ENCODE measurements at places on chromosomes 2 and 18.

DNA sequence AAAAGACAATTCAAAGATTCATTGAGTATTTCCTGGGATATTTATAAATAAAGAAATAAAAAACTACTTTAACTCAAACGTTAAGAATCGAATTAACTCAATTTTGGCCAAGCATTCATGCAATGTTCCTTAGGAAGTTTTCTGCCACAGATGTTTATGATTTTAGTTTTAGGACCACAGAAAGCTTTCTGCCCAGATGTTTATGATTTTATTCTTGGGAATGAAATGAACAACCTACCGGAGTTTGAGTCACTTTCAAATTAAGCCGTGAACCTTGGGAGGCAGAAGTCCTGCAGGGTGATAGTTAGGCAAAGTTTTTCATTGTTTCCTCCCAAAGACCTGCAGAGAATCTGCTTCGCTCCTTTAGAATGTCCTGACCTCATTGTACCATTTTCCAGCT, 34.7 kb upstream of the MBP start:
- no peak for DNase-seq

- no peak for DNase-seq
These were observed 85.9 kb upstream of the RFX8 start for GRCh38 chr2:101560780-101561315.

DNA sequence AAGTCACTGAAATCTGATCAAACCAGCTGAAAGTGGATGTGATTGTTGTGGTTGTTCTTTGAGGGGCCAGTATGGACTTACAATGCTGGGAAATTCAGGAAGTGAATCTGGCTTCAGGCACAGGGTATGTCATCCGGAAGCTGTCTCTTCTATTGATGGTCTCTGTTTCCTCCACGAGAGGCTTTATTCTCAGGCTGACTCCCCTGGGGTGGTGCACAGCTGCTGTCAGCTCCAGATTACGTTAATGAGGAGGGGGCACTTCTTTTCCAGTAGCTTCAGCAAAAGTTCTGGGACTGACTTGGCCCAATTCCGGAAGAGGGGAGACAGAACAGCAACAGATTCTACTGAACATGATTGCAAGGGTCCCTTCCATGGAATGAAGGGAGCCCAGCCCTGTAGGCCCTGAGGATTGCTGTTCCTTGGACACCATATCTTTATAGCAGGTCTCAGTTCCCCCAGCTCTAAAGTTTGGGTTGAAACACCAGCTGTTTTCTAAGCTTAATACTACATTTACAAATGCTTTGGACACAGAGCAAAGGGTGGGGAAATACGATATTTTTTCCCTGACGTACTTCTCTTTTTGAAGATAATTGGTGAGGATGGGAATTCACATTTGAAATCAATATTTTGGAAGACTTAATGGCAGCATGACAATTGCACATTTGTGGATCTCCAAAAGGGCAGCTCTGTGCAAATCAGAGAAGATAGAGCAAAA, 400.9 kb downstream of the TSN start:
- no peak for DNase-seq

DNA sequence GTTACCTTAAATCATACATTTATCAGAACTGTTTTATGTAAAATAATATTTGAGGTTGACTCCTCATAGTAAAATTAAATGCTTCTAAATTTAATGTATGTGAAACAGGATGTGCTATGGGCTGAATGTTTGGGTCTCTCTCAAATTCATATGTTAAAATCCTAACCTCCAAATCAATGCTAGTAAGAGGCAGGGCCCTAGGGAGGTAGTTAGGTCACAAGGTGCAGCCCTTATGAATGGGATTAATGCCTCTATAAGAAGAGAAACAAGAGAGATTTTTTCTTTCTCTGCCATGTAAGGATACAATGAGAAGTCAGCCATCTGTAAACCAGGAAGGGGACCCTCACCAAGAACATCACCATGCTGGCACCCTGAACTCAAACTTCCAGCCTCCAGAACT, 67.2 kb upstream of the ETAA1 start:
- no peak for DNase-seq

GRCh38 chr2:148746973-148747372, 102.4 kb downstream of the EPC2 start:
- no peak for DNase-seq

DNA sequence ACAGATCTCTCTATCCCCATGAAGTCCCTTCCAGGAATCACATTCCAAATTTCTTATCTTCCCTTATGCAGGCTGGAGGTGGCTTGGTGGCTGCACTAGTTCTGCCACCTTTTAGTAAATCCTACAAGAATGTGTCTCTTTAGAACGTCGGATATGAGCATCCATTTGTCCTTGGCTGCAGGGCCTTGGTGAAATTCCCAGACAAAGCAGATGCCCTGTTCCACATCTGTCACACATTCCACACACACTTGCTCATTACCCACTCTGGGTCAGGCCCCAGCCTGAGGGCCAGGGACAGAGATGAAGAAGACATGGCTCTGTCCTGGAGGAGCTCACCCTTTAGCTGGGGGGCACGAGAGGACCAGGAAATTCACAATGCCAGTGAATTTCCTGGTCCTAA, 31.2 kb upstream of the GPR17 start:
- no peak for DNase-seq

GRCh38 chr2:45443012-45443411, 168.1 kb downstream of the SRBD1 start:
- DNase-seq = no peak

- no peak for DNase-seq
These were observed 9.4 kb upstream of the CRYBA2 start for GRCh38 chr2:219002395-219003266.

GRCh38 chr2:50290718-50291117, 741.2 kb downstream of the NRXN1 start:
- no peak for DNase-seq

DNA sequence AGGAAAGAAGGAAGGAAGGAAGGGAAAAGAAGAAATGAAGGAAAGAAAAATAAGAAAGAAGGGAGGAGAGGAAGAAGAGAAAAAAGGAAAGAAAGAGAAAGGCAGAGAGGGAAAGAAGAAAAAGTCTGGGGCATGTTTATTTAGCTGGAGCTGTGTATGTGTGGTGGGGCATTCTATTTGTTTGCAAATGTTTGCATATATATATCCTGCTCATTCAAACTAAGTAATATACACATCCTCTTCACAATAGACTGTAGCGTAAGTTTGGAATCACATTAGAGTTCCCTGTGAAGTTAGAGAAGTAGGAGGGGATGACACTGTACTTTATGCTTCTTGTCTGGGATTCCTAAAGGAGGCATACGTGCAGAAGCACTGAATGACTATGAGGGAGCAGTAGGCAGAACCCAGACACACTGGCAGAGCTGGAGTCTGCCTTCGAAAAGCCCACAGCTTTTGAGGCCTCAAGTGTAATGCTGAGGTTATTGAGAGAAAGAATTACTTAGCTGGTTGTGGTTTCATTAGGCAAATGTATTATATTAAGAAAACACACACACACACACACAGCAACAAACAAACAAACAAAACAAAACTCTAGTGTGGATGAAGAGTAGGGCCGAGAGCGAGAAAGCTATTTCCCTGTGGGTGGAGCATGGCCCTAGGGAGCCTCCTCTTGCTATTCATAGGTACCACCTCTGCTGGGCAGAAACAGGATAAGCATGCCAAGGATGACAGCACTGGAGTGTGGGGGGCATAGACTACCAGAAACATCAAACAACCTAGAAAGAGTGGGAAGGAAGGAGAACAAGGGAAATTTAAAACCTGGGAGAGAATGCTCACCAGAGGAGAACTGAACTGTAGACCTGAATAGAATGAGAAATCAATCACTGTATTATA, 905.1 kb upstream of the NXPH2 start:
- DNase-seq = no peak

DNA sequence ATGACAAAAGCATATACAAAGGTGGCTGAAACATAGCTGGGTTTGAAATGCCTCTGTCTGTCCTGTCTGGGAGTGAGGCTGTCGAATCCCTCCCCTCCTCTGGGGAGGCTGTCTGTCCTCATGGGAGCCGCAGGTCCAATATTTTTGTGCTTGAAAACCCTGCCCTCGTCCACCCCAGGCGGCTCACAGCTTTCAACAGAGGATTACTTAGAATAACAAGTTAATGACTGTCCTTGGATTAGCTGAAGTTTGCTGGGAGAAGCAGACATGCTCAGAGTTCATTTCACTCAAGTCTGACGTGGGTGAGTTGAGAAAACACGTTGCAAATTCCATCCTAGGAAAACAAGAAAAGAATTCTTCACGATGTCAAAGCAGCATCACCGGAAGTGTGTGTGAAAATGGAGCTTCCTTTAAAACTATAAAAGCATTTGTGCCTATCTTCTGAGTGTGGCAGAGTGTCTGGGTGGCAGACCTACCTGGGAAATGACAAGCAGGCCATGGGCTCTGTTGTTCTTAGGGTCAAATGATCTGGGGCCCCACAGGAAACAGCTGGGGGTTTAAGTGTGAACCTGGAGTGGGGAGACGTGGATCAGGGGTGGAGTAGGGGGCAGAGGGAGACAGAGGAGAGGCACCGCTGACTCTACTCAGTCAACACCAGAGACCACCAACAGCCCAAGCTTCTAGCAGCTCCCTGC, 77.1 kb downstream of the DDX1 start:
- no peak for DNase-seq

GRCh38 chr2:37619959-37620300, 51.5 kb downstream of the CDC42EP3 start:
- DNase-seq = no peak

- DNase-seq = no peak
These were observed 37.5 kb downstream of the EIPR1 start for GRCh38 chr2:3340144-3340543.

DNA sequence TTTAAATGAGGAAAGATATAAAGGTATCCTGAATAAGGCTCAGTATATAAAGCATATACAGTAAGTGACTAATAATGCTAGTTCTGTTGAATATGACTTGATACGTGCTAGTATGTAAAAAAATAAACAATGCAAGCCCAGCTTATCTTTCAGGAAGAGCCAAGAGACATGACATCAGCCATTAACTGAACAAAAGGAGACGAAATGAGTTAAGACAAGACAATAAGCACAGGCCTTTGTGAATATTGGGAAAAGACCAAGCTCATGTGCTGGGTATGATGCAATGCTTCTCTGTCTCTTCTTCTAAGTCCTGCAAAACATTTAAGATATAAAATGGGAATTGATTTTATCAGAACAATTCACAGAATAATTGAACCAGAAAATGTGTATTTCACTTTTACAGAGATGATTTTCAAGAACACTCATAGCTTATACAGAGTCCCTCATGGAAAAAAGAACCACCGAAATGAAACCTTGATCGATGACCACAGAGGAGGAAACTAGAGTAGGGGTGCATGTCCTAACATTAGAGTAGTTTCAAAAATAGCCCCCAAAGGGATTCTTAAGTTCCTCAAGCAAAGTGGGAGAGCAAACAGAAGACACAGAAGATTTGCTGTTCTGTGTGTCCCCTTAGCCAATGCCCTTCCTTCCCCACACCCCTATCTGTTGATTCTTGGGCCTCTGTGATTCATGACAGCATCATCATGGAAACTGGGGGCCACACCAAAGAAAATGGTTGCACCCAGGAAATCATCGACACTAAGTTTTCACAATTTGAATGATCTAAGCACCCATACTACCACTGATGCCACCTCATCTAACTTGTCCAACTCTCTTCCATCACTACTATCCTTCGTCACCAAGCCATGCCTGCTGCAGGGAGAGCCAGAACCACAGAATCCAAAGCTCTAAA, 68.0 kb upstream of the CRIM1 start:
- DNase-seq = peak; percentile 27

- no peak for DNase-seq
These were observed 29.0 kb downstream of the ZC3H6 start for GRCh38 chr2:112304298-112304941.

DNA sequence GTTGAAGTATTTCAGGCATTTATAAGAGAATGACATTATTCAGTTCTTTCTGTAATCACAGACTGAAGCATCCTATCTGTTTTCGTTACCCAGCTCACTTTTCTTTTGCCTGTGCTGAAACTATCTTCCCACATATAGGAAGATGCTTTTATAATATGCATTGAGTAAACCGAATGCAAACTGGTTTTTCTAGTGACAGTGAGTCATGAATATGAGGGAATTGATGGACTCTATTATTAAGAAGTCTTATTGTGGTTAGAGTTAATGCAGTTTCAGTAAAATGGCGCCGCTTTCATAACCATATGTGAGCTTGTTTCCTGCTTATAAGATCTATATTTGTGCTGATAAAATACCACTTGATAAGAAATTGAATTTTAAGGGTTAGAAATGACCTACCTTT, 59.2 kb downstream of the ACVR2A start:
- no peak for DNase-seq

- no peak for DNase-seq
These were observed 79.7 kb downstream of the AGAP1 start for GRCh38 chr2:235573331-235574221.

- no peak for DNase-seq
These were observed 103.1 kb downstream of the SH3BP4 start for GRCh38 chr2:235054919-235055318.

- DNase-seq = no peak
These were observed 7.7 kb upstream of the RHOB start for GRCh38 chr2:20439193-20439475.

DNA sequence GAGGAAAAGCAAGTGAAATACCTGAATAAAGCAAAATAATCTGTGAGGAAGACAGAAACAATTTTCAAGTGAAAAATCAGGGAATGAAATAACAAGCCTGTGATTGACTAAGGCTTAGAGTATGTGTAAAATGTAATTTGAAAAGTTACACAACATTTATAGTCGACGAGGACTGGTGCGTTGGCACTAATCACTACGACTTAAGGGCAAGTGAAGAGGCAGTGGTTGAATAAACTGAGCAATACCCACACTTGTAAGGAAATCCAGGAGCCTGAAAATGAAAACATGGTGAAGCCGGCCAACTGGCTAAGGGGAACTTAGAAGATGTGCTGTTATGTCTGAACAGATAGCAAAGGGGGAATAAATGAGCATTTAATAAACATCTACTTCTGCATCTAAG, 13.4 kb downstream of the DOK1 start:
- no peak for DNase-seq

DNA sequence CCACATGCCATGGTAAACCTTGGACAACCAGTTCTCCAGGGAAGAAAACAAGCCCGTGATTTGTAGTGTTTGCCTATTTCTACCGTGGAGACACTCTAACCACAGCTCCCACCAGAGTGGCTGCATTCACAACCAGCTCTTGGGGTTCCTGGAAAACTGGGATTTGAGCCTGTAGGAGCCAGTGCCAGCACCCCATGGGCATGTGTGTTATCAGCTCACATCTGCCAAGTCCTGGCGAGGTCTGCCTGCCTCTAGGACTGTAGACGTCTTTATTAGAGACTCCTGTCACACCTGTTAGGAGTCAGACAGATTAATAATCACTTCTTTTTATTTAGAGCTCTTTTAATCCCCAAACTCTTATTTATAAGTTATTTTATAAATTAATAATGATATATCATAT, 41.0 kb downstream of the INPP5D start:
- no peak for DNase-seq

- no peak for DNase-seq
These were observed 64.4 kb upstream of the FOSL2 start for GRCh38 chr2:28327956-28328922.

- DNase-seq = no peak
These were observed 29.6 kb downstream of the MREG start for GRCh38 chr2:215983581-215984351.

- DNase-seq = no peak
These were observed 991.5 kb upstream of the FANCL start for GRCh38 chr2:59232394-59233165.

- peak; percentile 4 for DNase-seq
These were observed 221.6 kb downstream of the NR4A2 start for GRCh38 chr2:156110890-156111289.
